ENCODE measurements at places on chromosomes 1 and 21.

DNA sequence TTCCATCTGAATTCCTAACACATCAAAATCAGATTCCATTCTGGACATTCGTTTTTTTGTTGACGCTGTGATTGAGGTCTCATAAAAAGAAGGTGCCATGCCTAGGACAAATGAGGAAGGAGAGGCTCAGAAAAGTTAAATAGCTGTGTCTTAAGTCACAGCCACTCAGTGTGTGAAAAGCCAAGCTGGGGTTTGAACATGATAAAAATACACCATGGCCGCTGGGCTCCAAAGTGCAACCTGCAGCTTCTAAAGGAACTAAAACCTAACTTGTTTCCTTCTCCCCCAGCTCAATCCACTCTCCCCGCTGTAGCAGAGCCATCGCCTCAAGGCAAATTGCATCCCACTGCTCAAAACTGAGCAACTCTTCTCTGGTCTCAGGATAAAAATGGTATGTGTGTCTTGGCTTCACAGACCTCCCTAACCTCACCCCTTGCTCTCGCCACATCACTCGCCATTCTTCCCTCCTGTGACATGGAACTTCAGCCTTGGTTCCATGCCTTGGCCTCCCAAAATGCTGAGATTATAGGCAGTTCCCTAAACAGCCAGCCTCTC, 22.1 kb upstream of the FAM20B start:
- no peak for DNase-seq

GRCh38 chr1:29412591-29412990, 176.3 kb downstream of the PTPRU start:
- DNase-seq, result peak; percentile 43

DNA sequence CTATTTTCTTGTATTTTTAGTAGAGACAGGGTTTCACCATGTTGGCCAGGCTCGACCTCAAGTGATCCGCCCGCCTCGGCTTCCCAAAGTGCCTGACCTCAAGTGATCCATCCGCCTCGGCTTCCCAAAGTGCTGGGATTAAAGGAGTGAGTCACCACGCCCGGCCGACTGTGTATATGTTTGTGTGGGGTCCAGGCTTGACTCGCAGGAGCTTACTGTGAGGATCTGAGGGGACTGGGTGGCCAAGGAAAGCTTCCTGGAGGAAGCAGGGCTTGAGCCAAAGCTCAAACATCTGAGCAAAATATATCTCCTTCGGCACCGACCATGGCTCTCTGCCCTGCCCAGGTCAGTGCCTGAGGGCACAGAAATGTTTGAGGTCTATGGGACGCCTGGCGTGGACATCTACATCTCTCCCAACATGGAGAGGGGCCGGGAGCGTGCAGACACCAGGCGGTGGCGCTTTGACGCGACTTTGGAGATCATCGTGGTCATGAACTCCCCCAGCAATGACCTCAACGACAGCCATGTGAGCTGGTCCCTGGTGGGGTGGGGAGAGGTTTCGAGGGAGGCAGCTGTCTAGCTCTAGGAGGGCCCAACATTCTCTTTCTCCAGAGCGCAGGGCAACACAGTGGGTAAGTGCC, 10.5 kb downstream of the PADI3 start:
- no peak for DNase-seq

DNA sequence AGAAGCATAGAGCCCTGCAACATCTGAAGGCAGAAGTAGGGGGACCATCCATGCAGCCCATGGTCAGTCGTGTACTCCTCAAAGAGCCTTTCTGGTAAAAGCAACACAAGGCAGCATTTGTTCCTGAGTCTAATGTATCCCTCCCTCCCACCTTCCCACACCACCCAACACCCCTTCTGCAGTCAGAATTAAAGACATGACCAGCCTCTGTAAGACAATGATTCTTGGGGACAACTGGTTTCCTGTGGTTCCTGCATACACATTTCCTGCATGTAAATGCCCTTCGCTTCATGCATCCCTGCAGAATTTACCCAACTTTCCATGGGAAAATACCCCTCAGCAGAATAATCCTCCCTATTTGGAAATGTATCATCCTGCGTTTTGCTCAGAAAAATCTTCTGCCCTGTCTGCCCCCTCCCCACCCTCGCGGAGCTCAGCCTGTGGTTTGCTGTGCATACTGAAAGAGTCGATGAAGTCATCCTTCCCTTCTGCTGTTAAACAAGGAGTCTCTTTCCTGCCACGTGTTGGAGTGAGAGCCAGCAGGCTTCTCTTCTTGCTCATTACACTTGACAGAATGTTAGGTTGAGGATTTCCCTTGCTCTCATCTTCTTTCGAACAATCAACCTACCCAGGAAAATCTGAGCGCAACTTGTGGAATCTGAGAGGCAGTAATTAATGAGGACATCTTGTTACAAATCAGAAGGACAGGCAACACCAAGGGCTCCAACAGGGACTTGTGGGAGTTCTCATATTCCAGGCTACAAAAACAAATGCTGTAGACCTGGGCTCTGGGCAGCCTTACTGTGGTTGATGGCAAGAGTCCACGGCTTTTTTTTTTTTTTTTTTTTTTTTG, 4.7 kb downstream of the TNN start:
- DNase-seq, result no peak

DNA sequence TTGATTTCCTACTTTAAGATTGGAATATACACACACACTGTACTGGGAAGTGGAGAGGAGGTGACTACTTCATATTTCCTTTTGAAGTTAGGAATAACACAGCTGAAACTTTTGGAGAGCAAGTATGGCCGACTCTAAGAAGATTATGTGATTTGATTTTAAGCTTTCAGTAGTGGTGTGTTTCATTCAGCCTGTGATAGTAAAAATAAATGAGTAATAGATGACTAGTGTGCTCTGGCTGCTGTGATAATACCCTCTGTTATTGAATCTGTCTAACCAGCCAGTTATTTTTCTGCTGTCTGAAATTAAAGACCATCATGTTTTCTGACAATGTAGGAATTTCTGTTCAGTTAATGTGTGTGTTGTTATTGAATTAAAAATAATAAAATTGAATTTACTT, 48.3 kb downstream of the CTTNBP2NL start:
- no peak for DNase-seq

GRCh38 chr1:54584575-54584974, 36.5 kb downstream of the ACOT11 start:
- DNase-seq, result no peak

- DNase-seq, result no peak
Measured at GRCh38 chr21:38965910-38966504, 160.3 kb downstream of the ETS2 start.

GRCh38 chr21:33403128-33403785, at the start of gene IFNGR2:
IFNGR2 (plus strand) TSS chr21:33403413; CDS start chr21:33403544, 131 bp downstream.
- DNase-seq, result no peak
